ENCODE measurements at places on chromosomes 11 and 22.

GRCh38 chr11:95138448-95138847 is 48.8 kb downstream of the ENDOD1 start:
- DNase-seq, result no peak

DNA sequence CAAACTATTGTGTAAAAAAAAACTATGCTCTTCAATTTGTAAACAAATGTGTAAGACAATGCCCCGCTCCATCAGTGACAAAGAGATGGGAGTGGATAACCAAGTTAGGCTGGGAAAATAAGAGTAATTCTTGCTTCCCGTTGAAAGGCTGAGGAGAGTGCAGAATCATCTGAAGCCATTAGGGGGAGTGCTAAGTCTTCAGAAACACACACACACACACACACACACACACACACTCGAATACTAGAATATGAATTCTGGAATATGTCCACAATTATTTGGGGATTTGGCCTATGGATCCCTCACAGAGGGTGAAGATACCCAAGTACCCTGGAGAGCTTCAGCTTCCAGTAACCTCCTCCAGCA is 27.8 kb upstream of the ROBO3 start:
- no peak for DNase-seq

- no peak for DNase-seq
Observed at GRCh38 chr11:125148743-125149142, 15.8 kb upstream of the PKNOX2 start.

DNA sequence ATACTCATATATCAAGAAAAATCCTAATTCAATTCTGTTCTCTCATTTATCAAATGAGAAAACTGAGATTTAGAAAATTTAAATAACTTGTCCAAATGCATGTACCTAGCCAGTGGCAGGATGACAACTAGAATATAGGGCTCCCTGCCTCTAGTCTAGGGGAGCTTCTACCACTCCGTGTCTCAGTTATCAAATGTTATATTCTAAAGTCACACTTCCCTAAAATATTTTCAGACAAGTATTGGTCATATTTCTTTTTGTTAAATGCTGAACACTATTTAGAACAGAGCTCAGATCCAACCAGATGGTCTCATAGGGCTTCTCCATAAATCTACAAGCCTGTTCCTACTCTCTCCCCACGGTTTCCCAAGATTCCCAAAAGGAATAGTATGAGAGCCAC is 26.3 kb downstream of the KCNJ1 start:
- DNase-seq, result no peak

DNA sequence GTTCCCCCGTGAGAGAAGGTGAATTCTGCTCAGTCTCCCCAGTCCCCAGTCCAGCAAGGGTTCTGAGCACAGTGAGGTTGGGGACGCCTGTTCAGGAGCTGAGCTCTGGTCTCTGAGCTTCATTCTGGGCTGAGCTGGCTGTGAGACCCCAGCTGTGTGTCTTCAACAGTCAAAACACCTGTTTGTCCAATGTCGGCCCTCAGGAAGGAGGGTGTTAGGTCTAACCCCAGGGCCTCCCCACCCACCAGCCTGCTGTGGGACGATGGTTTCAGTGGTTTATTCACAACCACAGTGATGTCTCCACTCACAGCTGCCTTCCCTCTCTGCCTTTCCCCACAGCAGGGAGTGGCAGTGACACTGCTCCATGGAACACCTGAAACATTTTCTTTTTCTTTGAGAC is 1282.9 kb downstream of the TBC1D22A start:
- no peak for DNase-seq

DNA sequence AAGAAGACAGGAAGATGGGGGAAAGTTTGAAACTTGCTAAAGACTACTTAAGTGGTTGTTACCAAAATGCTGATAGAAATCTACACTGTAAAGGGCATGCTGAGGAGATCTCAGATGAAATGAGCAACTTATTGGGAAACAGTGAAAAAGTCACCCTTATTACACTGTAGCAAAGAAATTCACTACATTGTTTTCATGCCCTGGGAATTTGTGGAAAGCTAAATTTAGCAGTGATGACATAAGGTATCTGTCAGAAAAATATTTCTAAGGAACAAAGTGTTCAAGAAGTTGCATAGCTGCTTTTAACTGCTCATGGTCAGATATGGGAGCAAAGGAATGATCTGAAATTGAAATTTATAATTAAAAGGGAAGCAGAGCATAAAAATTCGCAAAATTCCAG is 702.4 kb upstream of the LRRC4C start:
- no peak for DNase-seq
